ENCODE measurements at places on chromosomes 2 and 18.

DNA sequence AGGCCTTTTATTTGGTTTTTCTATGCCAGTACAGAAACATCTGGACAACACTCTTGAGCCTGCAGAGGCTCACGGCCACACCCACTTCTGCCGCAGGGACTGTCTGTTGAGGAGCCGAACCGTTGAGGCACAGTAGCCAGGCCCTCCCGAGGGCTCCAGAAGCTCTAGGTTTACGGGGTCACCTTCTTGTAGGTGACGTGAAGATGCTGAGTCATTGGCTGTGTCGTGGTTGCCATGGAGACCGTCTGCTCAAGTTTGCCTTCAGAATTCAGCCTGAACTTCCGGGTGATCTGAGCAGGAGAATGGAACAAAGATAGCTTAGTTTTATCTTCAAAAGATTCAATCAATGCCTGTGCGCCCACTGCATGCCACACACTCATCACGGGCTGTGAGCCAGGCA is 25.9 kb downstream of the BOK start:
- peak; percentile 58 for DNase-seq

- no peak for DNase-seq
Measured at GRCh38 chr2:21250673-21251072, 126.9 kb downstream of the TDRD15 start.

GRCh38 chr18:71252351-71252865 is 963.6 kb downstream of the SOCS6 start:
- DNase-seq, result no peak

DNA sequence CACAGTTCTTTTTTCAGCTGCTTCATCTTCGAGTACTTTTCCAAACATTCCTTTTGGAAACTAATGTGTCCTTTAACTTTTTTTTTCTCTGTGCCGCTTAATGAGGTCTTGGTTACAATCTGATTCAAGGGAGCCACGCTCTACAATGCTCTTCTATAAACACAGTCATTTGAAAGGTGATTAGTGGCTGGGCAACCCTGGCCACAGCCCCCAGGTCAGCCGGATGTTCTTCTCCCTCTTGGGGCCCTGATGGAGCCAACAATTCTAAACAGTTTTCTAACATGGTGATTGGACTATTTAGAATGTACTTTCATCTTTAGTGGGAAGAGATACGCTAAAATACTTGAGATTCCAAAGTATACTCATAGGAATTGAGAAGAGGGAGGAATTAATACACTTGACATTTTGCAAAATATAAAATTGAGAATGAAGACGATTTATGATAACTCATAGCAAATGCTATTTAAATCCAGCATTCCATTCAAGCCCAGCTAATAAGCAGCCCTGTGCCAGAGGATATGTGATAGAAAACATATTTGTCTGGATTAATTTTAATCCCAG is 83.7 kb upstream of the MBOAT2 start:
- DNase-seq, result no peak

DNA sequence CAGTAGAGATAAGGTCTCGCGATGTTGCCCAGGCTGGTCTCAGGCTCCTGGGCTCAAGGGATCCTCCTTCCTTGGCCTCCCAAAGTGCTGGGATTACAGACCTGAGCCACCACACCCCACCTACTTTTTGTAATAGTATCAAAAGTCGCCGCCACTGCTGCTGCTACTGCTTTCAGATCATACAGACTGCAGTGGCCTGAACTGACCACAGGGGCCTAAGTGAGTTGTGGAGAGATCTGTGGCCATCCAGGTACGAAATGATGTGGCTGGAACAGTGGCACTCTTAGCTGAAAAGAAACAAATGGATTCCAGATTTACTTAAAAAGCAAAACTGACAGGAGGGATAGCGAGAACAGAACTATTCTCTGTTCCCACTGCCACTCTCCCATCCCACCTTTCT is 32.9 kb upstream of the POMC start:
- DNase-seq, result no peak

DNA sequence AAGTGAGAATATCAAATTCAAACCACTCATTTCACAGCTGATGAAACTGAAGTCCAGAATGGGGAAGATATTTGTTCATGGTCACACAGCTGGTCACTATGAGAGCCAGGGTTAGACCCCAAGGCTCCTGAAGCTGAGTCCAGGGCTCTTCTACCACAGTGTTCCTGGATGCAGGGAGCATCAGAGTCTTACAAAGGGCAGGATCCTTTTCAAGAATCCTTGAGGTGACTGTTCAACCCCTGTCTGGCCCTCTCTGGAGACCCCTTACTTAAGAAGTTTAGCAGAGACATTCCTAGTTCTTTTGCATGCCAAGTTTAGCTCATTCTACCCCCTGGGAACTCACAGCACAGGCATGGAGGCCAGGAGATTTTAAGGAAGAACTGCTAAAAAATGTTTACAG is 15.7 kb downstream of the PROKR1 start:
- DNase-seq, result no peak

- DNase-seq, result no peak
Measured at GRCh38 chr18:66916834-66917233, 312.9 kb upstream of the CDH19 start.

GRCh38 chr2:28178946-28179345 is 213.7 kb upstream of the FOSL2 start:
- no peak for DNase-seq

- no peak for DNase-seq
Measured at GRCh38 chr2:28648671-28649395, 102.8 kb upstream of the PPP1CB start.

DNA sequence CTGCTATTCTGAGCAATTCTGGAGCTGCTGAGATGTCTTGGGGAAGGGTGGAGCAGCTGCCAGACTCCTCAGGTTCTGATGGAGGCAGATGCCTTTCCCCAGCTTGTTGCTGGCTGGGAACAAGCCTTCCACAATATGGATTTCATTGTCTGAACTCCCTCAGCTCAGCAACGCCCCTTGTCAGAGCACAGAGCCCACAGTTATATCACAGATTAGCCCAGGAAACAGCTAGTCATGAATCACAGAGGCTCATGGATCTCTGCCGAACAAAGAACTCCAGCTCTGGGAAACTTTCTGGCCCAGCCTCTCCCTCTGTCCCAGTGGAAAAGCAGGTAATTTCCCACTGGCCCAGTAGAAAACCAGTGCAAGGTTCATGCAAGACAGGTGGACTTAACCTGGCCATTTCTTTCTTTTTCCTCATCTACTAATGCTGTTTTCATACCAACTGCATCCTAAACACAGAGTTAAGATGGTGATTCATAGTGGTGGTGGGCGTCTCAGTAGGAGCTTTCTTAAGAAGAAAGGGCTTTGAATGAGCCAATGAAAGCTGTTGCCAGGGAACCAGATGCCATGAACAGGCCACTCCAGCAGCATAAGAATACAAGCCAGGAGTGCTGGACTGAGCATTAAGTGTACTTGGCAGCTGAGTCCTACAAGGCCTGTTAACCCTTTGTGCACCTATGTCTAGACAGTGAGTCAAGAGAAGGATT is 8.7 kb upstream of the KIAA2012 start:
- no peak for DNase-seq

DNA sequence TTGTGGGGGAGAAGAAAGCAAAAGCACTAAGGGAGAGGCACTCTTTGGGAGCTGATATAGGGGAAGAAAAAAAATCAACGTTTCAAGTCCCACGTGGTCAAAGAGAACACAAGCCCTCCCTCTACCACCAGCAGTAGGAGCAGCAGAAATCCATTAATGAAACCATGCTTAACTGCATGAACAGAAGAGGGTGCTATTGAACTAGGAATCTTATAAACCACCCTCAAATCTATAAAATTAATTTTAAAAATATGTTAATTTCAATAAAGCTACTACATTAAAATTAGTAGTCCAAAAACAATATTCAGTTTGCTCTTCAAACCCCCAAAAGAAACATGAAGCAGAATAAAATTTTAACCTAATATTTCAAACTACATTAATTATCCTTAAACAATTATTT is 147.8 kb downstream of the TMEM18 start:
- DNase-seq, result no peak

DNA sequence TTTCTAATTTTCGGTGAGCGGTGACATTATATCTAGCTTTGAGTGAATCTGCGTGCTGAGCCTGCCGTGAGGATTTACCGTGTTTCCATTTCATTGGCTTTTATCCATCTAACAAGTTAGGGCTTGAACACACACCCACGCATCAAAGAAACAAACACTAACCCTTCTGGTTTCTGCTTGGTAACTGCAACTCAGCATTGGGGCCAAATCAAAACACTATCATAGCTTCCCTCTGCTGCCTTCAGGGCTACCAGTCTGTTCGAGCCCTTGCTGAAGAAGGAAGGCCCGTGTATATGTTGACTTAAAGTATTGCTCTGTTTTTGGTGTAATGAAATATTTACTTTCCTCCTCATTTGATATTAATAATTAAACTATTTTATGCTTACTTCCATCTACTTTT is 227.2 kb downstream of the PHLPP1 start:
- DNase-seq, result no peak

DNA sequence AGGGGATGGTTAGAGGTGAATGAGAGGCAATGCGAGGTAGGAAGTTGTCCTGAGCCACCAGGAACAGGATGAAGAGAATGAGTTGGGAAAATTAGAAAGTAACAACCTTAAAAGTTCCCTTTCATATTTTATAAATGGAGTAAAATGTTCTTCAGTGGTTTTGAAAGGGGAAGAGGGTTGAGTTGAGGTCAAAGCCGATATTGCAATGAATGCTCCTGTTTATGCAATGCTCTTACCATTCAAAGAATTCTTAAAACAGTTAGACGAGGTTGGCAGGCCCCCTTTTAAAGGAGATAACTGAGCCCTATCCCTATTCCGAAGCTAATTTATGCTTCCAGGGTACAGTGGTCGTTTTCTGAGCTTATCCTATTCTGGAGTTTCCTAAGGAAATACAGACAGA is 2110.3 kb upstream of the CELF4 start:
- no peak for DNase-seq

GRCh38 chr2:46936566-46936965 is 21.0 kb upstream of the MCFD2 start:
- no peak for DNase-seq

GRCh38 chr2:120680136-120680761 is 55.4 kb upstream of the GLI2 start:
- peak; percentile 93 for DNase-seq

DNA sequence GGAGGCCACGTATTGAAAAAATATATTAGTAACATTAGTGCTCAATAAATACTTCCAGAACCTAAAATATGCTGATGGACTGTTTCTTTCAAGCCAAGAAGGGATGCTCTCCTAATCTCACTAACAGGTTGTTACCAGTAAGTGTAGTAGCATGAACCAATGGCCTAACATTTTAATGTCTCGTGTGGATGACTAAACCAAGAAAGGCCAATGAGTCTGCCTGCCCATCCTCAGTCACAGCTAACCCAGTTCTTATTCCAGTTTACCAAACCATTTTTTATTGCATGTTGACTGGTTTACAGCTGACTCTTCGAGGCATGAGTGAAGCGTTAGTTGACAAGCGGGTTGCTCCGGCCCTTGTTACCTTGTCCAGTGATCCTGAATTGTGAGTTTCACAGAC is 45.1 kb upstream of the TNFRSF11A start:
- DNase-seq, result no peak

GRCh38 chr2:212536817-212537725 is 1.5 kb downstream of the ERBB4 start:
- peak; percentile 78 for DNase-seq

DNA sequence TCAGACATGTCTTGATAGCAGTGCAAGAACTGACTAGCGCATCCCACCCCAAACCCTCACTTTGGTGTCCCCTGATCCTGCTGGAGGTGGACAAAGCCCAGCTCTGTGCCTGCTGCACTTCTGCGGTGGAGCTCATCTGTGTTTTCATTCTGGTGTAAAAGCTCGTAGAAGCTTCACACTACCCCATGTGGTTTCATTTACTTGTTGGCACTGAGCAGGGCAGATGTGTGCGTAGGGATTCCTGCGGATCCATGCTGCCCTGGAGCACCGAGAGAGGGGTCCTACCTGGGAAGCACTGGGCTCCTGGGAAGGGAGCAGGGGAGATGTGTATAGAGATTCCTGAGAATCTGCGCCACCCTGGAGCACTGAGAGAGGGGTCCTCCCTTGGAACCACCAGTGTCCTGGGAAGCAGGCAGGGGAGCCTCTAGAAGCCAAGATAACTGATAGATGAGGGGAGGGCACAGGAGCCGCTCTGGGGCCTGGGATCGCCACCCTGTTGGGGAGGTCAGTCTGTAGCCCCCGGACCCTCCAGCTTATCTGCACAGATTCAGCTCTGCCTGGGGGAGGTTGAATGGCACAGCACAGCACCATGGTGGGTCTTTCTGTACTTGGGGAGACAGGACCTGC is 106.9 kb upstream of the OTOS start:
- peak; percentile 52 for DNase-seq

DNA sequence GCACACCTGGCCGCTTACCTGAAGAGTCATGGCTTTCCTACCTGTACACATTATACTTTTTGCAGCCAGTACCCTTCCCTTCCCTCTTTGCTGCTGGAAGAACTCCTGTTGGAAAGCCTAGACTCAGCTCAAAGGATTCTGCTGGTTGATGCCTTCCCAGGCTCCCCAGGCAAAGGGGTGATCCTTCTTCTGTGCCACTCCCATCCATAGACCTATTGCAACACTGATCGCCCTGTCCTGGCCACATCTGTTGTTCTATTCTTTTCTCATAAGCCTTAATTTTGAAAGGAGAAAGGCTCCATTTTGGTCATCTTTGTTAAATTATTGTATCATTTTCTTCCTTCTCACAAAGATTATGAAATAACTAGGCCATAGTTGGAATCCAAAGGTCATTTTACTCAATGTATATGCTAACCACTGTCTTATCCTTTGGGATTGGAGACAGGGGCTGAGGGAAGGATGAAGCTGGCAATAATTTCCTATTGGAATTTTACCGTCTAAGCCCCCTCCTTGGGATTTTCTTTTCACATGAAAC is 3.4 kb upstream of the PRKCE start:
- no peak for DNase-seq

DNA sequence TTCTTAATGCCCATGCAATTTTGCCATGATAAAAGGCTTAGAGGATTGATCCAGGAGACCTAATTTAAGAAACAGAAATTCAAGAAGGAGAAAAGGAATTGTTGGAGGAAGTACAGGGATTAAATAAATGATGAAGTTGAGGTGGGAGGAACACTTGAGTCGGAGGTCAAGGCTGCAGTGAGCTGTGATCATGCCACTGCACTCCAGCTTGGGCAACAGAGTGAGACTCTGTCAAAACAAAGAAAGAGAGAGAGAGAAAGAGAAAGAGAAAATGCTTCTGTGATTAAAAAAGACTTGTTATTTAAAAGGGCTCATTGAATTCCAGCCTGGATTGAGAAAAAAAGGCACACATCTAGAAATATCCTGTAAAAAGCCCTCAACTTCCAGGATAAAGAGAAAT is 123.2 kb downstream of the B3GNT2 start:
- DNase-seq, result no peak

- no peak for DNase-seq
Measured at GRCh38 chr2:18154259-18154658, 275.8 kb downstream of the KCNS3 start.
